Neural progenitor cell (in vitro differentiated cells): ENCODE measurements at places on chromosomes 6 and 20. TPM values are rescaled to one million over a fixed set of nuclear protein-coding genes. Genes with fewer than 3 reads are reported as not detected.

DNA sequence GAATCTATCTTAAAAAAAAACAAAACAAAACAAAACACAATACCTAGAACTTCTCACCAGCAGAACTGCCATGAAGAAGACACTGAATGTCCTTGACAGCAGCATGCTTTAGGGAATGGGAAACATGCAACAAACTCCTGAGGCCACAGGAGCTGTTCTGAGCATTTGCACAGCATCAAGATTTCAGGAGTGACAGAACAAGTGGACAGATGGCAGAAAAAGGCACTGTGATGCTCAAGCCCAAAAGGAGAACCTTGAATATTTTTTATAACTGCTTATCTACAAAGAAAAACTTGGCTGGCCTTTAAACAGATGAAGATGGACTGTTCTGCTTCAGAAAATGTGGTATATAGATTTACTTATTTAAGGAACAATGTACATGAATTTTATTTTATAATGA, 158.9 kb downstream of the RALGAPA2 start:
- no peak overlapping the region for H3K27ac ChIP-seq
- DNase-seq: no peak
- H3K4me1 ChIP-seq: no peaks in the 10 kb centered on the region
- H3K4me3 ChIP-seq: no peak overlapping the region
- no peaks in the 10 kb centered on the region for H3K36me3 ChIP-seq

DNA sequence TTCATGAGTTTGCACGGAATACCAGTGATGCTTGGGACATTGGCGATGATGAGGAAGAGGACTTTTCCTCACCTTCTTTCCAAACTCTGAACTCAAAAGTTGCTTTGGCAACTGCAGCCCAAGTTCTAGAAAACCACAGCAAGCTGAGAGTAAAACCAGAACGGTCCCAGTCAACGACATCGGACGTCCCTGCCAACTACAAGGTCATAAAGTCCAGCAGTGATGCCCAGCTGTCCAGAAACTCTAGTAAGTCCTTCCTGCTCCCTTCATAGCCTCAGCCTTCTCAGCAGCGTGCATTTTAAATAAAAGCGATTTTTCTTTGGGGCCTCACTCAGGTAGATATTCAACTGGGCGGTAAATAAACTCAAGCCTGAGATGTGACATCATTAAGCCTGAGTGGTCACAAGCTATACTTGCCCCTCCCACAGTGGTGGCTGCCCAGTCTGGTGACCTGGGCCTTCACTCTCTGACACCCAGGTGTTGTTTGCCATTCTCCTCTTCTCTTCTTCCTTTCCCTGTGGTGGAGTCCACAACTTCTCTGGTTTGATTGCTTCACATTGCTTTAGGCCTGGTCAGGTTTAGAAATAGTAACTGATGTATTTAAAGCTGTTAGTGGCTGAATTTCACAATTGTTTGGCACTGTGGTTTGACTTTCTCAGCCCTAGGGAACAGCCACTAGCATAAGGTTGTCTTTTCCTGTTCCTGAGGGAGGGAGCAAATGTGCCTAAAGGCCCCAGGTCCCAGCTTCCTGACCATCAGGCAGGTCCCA, 21.6 kb upstream of the TMEM217 start:
- no peak overlapping the region for H3K4me3 ChIP-seq
- no peaks in the 10 kb centered on the region for H3K36me3 ChIP-seq
- no peaks in the 10 kb centered on the region for H3K4me1 ChIP-seq
- no peaks in the 10 kb centered on the region for H3K27me3 ChIP-seq
- no peak overlapping the region for H3K27ac ChIP-seq

- H3K27ac ChIP-seq: no peak overlapping the region
- H3K4me1 ChIP-seq: no peaks in the 10 kb centered on the region
- H3K4me3 ChIP-seq: no peak overlapping the region
- no peaks in the 10 kb centered on the region for H3K27me3 ChIP-seq
Observed at GRCh38 chr6:16473184-16473907, 235.0 kb downstream of the GMPR start.

DNA sequence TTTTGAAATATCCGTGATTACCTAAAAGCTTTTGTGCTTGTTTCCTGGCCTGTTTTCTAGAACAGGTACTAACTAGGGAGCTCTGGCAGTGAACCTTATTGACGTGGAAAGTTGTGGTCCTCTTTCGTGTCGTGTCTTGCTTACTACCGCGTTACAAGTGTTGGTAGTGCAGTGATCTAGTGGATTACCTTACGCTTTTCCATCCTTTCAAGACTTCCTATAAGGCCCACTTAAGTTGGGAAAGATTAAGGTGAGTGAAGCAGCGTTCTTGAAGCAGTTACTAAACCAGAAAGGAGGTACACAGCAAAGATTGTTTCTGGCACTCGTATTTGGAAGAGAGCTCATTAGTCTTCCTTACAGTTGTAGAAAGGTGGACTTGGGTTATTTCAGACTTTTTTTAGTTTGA, 1.9 kb downstream of the PNRC1 start:
- DNase-seq: no peak
- H3K36me3 ChIP-seq: peaks cover 10% of the 10 kb centered on the region
- H3K27ac ChIP-seq: no peak overlapping the region
- H3K4me1 ChIP-seq: peaks cover 19% of the 10 kb centered on the region
- H3K4me3 ChIP-seq: peak overlapping the region; percentile 76

DNA sequence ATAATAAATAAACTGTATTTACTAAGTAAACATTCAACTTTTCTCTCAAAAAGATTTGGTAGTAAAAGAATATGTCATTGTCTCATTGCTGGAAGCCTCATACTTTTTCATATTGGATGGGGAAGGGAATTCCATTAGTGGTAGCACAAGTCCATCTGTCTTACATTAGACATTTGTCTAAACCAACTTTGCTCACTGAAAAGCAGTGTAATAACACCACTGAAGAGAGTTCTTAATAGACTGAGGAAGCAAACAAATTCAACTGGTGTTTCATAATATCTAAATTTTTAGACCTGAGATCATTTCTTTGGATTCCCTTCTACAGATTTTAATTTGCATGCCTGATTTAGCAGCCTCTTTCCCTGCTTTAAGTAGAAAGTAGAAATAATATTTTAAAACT, 62.7 kb downstream of the PLCB1 start:
- no peak overlapping the region for H3K27ac ChIP-seq
- DNase-seq: no peak

DNA sequence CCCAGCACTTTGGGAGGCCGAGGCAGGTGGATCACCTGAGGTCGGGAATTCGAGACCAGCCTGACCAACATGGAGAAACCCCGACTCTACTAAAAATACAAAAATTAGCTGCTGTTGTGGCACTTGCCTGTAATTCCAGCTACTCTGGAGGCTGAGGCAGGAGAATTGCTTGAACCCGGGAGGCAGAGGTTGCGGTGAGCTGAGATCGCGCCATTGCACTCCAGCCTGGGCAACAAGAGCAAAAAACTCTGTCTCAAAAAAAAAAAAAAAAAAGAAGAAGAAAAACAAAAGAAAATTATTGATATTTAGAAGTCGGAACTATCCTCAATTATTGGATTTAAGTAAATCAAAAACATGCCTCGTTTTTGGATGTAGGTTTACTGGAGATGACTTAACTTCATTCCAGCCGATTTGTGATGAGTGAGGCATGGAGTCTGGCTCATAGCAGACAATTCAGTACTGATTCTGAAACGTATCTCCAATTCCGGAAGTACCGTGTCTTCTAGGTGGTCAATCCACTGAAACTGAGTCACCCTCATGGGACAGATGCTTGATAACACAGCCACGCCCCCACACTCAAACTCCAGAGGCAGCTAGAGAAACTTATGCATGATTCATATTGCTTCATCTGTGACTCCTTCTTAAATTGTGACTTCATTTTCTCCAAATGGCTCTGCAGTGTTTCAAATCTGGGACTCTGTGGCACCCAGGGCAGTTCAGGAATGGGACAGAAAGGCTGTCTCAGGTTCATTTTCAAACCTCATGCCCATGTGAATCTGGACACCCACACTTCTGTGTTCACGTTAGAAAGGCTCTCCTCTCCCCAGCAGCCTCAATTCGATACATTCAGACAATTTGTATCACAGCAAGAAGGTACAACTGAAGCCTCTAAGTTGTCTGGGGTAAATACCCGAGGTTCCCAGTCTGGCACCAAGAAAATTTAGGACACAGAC, 110.4 kb upstream of the ARMC2 start:
- no peak overlapping the region for H3K27ac ChIP-seq
- DNase-seq: no peak
- H3K27me3 ChIP-seq: no peaks in the 10 kb centered on the region
- no peak overlapping the region for H3K4me3 ChIP-seq

GRCh38 chr6:116156405-116157326, 30.7 kb upstream of the COL10A1 start:
- H3K27ac ChIP-seq: no peak overlapping the region
- H3K4me3 ChIP-seq: no peak overlapping the region
- no peaks in the 10 kb centered on the region for H3K36me3 ChIP-seq
- no peaks in the 10 kb centered on the region for H3K27me3 ChIP-seq
- peaks cover 11% of the 10 kb centered on the region for H3K4me1 ChIP-seq
- DNase-seq: no peak

DNA sequence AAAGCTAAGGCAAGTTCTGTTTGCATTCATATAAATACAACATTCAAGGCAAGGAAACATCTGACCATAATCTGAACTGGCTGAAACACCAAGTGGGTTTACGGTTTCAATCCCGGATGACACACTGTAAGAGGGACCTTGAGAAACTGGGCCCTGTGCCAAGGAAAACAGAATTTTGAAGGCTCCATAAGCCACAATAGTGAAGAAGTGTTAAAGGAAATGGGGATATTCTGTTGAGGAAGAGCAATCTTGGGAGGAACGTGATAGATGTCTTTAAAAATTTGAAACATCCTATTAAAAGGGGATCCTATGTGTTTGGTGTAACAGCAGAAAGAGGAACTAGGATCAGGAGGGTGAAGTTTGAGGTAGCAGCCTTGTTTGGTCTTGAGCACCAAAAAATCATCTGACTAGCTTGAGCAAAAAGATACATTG, 82.4 kb upstream of the TAB2 start:
- no peak overlapping the region for H3K4me3 ChIP-seq
- no peaks in the 10 kb centered on the region for H3K36me3 ChIP-seq

DNA sequence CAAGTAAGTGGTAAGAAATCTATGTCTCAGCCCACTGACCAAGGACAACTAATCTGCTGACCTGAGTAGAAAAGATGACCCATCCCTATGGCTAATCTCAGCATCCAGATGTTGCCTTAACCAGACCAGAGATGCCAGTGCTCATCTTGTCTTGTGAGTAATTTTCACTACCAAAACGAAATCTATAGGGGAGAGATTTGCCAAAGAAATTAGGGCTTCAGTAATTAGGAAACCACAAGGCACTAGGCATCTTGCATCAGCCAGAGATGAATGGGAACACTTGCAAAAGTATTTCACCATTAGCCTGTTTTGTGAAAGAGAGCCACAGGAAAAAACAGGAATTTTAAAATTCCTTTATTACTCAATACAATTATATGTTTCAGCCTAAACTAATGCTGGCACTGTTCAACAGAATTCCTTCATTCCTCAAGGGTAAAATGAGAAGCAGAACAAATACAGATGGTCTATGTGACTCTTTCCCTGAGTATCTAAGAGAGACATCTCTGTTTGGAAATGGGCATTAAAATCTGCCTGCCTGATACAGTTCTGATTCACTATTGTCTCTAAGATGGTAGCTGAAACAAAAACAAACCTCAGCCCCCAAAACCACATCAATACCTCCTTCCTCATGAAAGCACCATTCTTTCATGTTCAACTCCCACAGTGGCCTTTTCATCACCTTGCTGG, 87.8 kb downstream of the GMDS start:
- no peaks in the 10 kb centered on the region for H3K27me3 ChIP-seq
- no peaks in the 10 kb centered on the region for H3K4me1 ChIP-seq
- H3K4me3 ChIP-seq: no peak overlapping the region

- no peaks in the 10 kb centered on the region for H3K27me3 ChIP-seq
- DNase-seq: no peak
- H3K4me1 ChIP-seq: no peaks in the 10 kb centered on the region
Observed at GRCh38 chr20:4951299-4951698, 50.0 kb downstream of the SLC23A2 start.

DNA sequence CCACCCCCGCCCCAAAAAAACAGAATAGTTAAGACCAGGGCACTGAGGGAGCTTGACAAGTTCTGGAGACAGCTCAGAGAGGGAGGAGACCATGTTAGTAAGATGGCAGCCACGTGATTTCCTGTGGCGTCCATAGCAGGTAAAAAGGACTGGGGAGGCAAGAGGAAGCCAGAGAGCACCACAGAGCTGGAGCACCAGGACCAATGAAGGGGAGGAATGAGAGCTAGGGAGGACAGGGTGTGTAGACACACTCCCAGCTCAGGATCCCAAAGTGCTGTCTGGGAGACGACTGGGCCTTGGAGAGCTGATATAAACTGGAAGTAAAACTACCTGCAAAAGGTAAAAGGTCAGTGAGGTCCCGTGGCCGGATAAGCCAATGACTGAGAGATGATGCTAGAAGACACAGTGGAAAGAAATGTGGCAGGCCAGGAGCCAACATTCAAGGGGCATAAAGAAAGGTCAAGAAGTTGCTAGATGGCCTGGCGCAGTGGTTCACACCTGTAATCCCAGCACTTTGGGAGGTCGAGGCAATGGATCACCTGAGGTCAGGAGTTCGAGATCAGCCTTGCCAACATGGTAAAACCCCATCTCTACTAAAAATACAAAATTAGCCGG, 39.0 kb downstream of the SLC23A2 start:
- no peak overlapping the region for H3K27ac ChIP-seq
- no peak overlapping the region for H3K4me3 ChIP-seq
- H3K4me1 ChIP-seq: no peaks in the 10 kb centered on the region

GRCh38 chr6:153804755-153805330, 234.2 kb upstream of the OPRM1 start:
- peaks cover 11% of the 10 kb centered on the region for H3K4me1 ChIP-seq
- H3K4me3 ChIP-seq: no peak overlapping the region
- DNase-seq: no peak
- no peaks in the 10 kb centered on the region for H3K36me3 ChIP-seq
- H3K27ac ChIP-seq: no peak overlapping the region

GRCh38 chr6:28865401-28866204, 58.2 kb downstream of the TRIM27 start:
- DNase-seq: peak; percentile 70
- no peaks in the 10 kb centered on the region for H3K36me3 ChIP-seq
- no peaks in the 10 kb centered on the region for H3K4me1 ChIP-seq
- H3K4me3 ChIP-seq: peak overlapping the region; percentile 57
- no peak overlapping the region for H3K27ac ChIP-seq
- H3K27me3 ChIP-seq: peaks cover 16% of the 10 kb centered on the region

GRCh38 chr6:131924881-131925474, 26.2 kb downstream of the CCN2 start:
- no peaks in the 10 kb centered on the region for H3K4me1 ChIP-seq
- H3K4me3 ChIP-seq: no peak overlapping the region
- H3K27ac ChIP-seq: no peak overlapping the region
- no peaks in the 10 kb centered on the region for H3K36me3 ChIP-seq
- no peaks in the 10 kb centered on the region for H3K27me3 ChIP-seq

DNA sequence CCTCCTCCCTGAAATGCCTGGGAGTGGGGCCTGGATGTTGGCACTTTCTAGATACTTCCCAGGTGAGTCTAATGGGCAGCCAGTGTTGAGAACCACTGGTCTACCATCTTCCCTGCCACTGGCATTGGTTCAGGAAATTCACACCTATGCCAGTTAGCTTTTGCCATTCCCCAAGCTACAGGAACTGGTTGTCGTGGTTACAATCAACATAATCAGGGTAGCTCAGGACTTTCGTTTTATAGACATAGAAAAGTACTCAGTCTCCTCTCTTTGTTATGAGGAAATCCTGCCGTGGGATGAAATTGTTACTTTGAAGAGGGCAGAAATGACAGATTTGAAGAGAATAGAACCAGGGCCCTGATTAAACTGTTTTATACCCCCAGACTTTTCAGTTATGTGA, 127.9 kb upstream of the FOXO3 start:
- no peaks in the 10 kb centered on the region for H3K36me3 ChIP-seq
- H3K27ac ChIP-seq: no peak overlapping the region
- no peak overlapping the region for H3K4me3 ChIP-seq

Gene COX4I2
- not detected in 2 replicates for total RNA-seq

Gene ABHD16B
- not detected in 2 replicates for total RNA-seq

Gene MUC21
- not detected in 2 replicates for total RNA-seq

Gene SLC17A3
- total RNA-seq: not detected in 2 replicates

Gene TAGAP
- total RNA-seq: not detected in 2 replicates

Gene TRIM40
- total RNA-seq: not detected in 2 replicates

Gene TAAR2
- total RNA-seq: not detected in 2 replicates
